ENCODE measurements at places on chromosomes 6 and 20.

DNA sequence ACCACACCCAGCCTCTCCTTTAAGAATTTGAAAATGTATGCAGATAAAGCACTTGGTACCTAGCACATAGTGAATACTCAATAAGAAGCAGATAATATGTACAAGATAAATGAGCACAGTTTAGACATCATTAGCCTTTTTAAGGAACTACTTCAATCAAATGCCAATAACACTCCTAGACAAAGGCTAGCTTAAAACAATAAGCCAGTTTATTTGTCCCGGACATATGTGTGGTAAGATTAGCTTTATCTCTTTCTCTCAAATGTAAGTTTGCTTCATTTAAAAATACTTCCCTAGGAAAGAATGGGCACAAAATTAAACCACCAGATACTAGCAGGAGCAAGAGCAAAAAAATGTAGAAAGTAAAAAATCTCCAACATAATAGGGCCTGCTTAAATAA, 73.8 kb downstream of the MAP3K5 start:
- DNase-seq = no peak

- no peak for DNase-seq
These were observed 118.5 kb downstream of the PDSS2 start for GRCh38 chr6:107340881-107341280.

DNA sequence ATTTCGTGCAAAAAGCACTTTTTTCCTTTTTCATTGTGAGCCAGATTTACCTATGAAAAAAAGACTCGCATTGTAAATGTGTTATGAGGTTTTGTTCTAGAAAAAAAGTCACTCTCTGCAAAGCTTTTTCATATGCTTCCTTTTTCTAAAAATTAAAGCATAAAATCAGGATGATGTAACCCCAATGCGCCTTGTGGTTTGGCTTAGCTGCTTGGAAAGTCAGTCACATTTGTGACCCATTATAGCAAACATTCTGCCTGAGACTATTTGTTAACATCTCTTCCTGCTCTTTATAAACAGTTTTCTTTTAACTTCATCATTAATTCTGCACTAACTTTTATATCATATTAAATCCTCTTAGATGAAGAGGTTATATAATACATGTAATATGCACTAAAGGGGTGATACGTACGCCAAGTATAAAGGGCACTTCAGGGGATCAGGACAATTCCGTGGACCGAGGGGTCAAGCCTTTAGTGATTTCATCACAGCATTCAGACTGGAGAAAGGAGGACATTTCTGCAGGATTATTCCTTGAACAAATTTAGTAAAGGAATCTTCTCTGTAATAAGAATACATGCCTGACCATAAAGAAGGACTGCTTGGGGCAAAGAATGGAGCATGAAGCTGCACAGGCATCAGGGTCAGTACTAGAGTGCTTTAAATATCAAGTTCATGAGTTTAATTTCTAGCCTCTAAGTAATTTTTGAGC, 48.1 kb upstream of the SMLR1 start:
- DNase-seq = peak; percentile 13

DNA sequence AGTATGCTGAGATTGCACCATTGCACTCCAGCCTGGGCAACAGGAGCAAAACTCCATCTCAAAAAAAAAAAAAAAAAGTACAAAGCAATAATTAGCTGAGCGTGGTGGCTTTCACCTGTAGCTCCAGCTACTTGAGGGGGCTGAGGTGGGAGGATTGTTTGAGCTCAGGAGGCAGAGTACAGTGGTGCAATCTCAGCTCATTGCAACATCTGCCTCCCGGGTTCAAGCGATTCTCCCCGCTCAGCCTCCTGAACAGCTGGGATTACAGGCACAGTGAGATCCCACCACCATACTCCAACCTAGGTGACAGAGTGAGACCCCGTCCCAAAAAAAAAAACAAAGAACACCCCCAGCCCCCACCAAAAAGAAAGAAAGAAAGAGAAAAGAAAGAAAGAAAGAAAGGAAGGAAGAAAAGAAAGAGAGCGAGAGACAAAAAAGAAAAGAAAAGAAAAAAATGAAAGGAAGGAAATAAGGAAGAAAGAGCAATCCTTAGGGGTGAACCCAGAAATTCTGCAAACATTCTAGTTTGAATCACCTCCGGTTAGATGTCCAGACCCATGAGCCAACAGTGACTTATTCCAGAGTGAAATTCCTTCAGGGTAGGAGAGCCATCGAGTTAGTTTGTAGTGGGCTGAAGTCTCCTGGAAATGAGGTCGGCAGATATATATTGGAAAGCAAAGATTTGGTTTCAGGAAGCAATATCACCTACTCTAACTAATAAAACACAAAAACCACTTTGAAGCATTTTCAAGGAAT, 3.2 kb upstream of the RIPOR3 start:
- no peak for DNase-seq

- no peak for DNase-seq
These were observed 7.0 kb upstream of the FOXF2 start for GRCh38 chr6:1382331-1382882.

DNA sequence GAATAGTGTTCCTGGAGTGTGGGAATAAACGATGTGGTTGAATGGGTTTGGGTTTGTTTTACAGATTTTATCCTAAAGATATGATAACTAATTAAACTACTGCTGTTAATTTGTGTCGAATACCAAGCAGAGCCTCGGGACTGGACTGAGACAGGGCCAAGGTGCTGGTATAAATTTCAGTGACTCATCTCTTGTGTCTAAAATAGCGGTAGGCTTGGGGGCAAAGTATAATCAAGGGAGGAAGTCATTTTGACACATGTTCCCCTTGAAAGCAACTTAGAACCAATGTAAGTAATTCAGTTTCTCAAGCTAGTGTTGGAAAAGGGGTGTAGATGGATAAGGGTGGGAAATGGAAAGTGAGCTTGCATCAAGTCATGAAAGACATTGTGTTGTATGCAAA, 108.4 kb downstream of the PLCB4 start:
- DNase-seq = no peak

GRCh38 chr20:48175261-48175660, 390.0 kb upstream of the SULF2 start:
- no peak for DNase-seq

GRCh38 chr6:52144196-52145076, 41.7 kb upstream of the IL17A start:
- no peak for DNase-seq

DNA sequence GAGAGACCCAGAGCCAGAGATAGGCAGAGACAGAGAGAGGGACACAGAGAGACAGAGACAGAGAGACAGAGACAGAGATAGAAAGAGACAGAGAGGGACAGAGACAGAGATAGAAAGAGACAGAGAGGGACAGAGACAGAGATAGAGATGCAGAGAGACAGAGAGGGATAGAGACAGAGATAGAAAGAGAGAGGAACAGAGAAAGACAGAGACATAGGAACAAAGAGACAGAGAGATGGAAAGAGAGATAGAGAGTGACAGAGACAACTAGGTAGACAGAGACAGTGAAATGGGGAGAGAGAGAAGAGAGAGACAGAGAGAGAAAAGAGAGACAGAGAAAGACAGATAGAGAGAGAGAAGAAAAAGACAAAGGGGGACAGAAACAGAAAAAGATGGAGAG, 165.4 kb upstream of the FOXQ1 start:
- DNase-seq = no peak

GRCh38 chr20:50543326-50543725, 33.1 kb downstream of the PTPN1 start:
- DNase-seq = no peak

- DNase-seq = no peak
These were observed 7.4 kb downstream of the FOXA2 start for GRCh38 chr20:22576733-22577514.

GRCh38 chr6:107546691-107547450, 57.0 kb downstream of the SOBP start:
- no peak for DNase-seq

DNA sequence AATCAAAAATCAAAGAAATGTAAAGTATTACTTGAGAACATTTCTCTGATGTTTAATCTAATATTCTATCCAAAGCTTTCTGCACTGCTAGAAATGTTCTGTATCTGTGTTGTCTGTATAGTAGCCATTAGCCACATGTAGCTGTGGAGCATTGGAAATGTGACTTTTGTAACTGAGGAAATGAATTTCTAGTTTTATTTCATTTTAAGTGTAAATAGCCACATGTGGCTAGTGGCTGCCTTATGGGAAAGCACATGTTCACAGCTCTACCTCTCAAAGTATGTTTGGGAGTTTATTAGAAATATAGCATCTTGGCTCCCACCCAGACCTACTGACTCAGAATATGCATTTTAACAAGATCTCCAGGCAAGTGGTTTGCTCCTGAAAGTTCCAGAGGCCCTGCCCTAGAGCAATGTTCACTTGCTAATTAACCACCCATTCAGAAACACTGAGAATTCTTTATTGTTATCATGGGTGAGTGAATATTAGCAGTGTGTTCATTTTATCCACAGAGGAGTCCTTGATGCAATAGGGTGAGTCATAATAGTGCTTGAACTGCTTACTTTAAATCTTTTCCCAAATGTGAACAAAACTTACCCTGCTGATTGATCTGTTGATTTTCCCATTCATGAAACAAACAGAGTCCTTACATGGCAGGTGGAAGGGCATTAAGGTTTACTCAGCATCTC, 282.7 kb downstream of the PLCB1 start:
- no peak for DNase-seq
